ENCODE measurements at places on chromosomes 4 and X.

GRCh38 chr4:119010909-119011606, 122.4 kb downstream of the SYNPO2 start:
- no peak for DNase-seq

DNA sequence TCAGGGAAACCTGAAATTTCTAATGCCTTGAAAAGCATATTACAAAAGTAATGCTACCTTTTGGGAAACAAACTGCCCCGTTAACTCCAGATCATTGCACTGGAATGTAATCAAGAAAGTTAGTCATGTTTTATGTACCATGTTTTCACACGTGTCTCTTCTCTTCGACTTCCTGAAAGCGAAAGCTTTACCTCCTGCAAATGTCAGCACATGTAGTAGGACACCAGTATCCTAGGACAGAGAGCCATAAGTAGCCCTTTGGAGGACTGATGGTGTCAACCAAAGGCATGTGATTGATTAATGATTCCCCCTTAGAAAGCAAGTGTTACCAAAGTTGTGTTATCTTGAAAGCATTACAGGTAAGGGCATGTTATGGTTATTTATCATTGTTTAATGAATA, 8.8 kb upstream of the MND1 start:
- DNase-seq = no peak

DNA sequence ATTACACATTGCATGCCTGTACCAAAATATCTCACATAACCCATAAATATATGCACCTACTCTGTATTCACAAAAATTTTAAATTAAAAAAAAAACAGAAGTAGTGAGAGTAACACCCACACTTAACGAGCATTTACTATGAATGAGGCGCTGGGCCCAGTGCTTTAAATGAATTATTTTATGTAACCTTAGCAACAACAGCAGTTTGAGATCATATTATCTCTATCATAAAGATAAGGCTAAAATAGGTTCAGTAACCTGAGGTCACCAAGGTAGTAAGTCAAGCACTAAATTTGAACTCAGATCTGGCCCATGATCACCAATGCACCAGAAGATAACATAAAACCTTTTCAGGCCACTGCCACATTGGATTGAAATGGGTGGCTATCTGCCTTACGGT, 5.3 kb upstream of the PROM1 start:
- no peak for DNase-seq

GRCh38 chr4:79980448-79980847, 92.6 kb downstream of the ANTXR2 start:
- no peak for DNase-seq

DNA sequence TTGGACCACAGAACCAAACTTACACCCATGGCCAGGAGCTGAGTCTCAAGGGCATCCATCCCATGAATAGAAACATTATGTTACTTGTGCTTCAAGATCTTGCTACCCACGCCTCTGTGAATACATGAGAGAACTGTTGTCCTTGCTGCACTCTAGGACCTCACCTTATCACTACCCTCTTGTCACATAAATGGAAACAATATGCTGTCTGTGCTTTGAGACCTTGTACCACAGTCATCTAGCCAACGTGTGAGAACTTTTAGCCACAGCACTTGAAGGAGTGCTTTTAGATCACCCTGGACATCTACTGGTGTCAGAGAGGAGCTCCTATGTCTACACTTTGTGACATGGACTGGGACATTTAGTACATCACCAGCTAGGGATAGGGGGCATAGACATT, 30.7 kb upstream of the HUWE1 start:
- no peak for DNase-seq

GRCh38 chrX:149760965-149761364, 12.9 kb upstream of the HSFX1 start:
- DNase-seq = no peak

GRCh38 chr4:141587897-141588296, 48.5 kb upstream of the IL15 start:
- no peak for DNase-seq

DNA sequence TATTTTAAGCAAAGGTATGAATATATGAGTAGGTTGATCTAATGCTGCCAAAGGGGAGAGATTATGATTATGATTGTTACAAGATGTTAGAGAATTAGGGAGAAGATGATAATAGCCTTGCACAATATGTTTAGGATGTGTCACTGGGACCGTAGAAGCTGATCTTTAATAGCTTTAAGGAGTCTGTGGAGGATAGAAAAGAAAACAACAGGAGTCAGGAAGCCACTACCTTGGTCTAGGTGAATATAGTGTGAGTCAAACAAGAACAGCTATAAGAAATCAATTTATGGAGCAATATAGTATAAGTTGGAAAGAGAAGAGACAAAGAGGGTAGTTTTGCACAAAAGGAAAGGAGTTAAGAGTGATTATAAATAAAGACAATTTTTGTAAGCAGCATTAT, 232.7 kb downstream of the FSTL5 start:
- no peak for DNase-seq

GRCh38 chr4:109739547-109739946, 9.7 kb upstream of the PLA2G12A start:
- DNase-seq = no peak

DNA sequence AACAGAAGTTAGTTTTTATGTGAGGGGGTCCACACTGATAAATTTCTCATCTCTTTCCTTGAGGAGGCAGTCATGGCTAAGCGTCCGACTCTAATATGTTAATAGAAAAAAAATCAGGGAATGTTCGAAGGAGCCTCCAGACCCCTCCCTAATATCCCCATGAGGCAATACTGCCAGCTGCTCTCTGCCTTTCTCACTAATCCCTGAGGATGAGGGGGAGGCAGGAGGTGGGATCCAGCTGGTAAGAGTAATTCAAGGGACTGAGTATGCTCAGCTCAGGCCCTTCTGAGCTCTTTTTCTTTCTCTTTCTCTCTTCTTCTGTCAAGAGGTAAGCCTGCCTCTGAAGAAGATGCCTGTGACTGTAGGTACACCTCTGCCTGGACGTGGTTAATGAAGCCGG, 51.7 kb downstream of the PIR start:
- DNase-seq = no peak

DNA sequence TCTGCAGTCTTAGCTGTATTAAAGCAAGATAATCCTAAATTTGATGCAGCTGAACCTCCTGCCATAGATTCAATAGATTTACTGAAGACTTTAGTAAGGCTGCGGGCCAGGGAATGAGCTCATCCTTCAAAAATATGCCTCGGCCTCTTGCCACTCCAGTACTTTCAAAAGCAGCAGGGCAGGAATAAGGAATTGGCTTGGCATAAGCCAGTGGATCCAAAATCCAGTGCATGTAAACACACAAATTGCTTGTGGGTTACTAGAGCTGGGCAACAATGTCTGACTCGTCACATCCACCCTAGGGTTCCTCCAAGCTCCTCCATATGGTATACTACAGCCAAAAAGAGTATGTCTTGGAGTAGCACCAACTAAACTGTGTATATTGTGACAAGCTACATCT, 165.0 kb downstream of the AMELX start:
- DNase-seq = no peak

GRCh38 chrX:17812763-17813162, 48.3 kb downstream of the RAI2 start:
- DNase-seq = no peak

GRCh38 chr4:88998001-88998400, 59.0 kb downstream of the FAM13A start:
- DNase-seq = no peak

DNA sequence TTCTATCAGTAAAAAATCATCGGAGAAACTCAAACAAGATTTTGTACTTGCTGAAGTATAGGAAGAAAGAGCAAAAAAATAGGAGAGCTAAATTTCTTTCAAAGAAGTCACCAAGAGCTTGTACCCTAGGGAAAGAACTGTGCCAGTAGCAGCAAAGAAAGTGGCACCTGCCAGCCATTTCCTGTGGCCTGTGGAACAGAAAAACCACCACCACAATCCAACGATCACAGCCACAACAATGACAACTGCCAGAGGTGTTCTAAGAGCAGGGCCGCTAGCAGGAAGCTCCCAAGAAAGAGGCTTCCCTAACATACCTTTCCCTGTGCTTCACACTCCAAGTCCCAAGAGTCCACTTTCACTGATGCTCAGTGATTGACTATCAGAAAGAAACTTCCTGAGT, 266.1 kb upstream of the GPC4 start:
- DNase-seq = no peak

DNA sequence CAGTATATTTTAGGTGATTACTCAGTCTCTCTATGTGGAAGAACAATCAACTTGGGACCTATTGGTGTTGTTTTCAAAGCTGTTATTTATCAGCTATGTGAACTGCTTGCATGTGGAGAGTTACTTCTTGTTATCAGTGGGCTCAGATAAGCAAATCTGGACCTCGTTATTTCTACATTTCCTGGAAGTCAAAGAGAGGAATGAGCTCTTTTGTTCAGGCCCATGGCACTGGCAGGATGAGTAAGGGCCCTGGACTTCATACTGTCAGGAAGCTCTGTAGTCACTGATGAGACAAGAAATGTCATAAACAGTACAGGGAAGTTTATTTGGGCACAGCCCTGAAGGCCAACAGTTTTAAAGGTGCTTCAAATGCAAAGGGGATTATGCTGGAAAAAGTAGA, 760.6 kb upstream of the EPHA5 start:
- DNase-seq = no peak
